ENCODE measurements at places on chromosomes 7 and 10. TPM values are rescaled to one million over a fixed set of nuclear protein-coding genes. Genes with fewer than 3 reads are reported as not detected.

LOXL4 gene
- total RNA-seq = 17.9 TPM

- DNase-seq = no peak
These were observed 30.1 kb downstream of the JCAD start for GRCh38 chr10:30029164-30029871.

- DNase-seq = no peak
These were observed 18.1 kb downstream of the RP9 start for GRCh38 chr7:33091111-33091531.

DOCK4 gene
- 18.5 TPM for total RNA-seq

GRCh38 chr7:95687759-95688343, 84.5 kb upstream of the DYNC1I1 start:
- DNase-seq = no peak

- DNase-seq = no peak
These were observed 201.0 kb downstream of the FRMD4A start for GRCh38 chr10:14129770-14130169.

GRCh38 chr7:151416941-151417315, 7.1 kb upstream of the WDR86 start:
- DNase-seq = no peak

- no peak for DNase-seq
These were observed 214.4 kb upstream of the KIAA1217 start for GRCh38 chr10:23994459-23995046.

PPP1R17 gene
- total RNA-seq = not detected

GRCh38 chr7:82609746-82610145, 166.2 kb upstream of the CACNA2D1 start:
- no peak for DNase-seq

GRCh38 chr7:106083717-106084116, 28.4 kb downstream of the SYPL1 start:
- DNase-seq = no peak
